ENCODE measurements at places on chromosomes 5 and 9.

GRCh38 chr5:98066910-98067309 lies 706.6 kb upstream of the RGMB start:
- no peak for DNase-seq

GRCh38 chr9:7811677-7812076 lies 12.1 kb upstream of the DMAC1 start:
- no peak for DNase-seq

DNA sequence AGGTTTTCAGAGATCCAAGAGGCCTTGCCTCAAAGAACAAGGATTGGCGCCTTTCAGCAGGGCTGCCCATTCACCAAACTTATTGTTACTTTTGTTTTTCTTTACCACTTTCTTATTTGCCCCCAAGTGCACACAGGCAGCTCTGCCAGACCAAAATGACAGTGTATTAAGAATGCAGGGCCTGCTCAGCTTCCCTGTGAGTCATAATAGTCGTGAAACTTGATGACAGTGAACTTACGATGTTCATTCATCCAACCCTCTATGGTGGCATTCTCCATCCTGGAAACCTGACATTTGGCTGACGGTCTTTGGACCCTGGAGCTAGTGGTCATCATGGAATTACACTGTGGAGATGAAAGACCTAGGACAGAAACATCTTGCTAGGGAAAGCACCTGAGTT lies 44.3 kb downstream of the UBE2QL1 start:
- DNase-seq, result no peak

GRCh38 chr9:35490155-35490909 lies 421 bp downstream of the RUSC2 start:
- no peak for DNase-seq

- DNase-seq, result no peak
Measured at GRCh38 chr9:136303066-136303824, 649 bp downstream of the CCDC187 start.

DNA sequence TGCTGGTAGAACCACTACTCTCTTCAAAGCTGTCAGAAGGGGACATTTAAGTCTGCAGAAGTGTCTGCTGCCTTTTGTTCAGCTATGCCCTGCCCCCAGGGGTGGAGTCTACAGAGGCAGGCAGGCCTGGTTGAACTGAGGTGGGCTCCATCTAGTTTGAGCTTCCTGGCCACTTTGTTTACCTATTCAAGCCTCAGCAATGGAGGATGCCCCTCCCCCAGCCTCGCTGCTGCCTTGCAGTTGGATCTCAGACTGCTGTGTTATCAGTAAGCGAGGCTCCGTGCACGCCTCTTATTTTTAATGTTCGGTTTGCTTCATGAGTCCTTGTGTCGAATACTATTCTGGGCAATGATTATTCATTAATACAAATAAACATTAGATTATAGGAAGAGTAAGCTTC lies 3.1 kb upstream of the SLC27A6 start:
- DNase-seq, result no peak

DNA sequence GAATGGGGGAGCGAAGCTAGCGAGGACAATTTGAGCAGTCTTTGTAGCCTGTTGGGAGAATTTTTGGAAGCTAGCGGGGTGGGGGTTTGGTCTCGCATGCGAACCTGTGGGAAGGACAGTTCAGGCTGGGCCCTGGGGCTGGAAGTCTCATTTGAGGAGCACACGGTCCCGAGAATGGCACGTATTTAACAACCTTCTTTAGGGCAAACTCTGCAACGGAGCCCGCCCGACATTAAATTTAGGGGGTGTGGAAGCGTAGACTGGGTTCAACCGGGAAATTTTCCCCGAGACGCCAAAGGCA lies 35.2 kb upstream of the NFIB start:
- DNase-seq, result no peak

DNA sequence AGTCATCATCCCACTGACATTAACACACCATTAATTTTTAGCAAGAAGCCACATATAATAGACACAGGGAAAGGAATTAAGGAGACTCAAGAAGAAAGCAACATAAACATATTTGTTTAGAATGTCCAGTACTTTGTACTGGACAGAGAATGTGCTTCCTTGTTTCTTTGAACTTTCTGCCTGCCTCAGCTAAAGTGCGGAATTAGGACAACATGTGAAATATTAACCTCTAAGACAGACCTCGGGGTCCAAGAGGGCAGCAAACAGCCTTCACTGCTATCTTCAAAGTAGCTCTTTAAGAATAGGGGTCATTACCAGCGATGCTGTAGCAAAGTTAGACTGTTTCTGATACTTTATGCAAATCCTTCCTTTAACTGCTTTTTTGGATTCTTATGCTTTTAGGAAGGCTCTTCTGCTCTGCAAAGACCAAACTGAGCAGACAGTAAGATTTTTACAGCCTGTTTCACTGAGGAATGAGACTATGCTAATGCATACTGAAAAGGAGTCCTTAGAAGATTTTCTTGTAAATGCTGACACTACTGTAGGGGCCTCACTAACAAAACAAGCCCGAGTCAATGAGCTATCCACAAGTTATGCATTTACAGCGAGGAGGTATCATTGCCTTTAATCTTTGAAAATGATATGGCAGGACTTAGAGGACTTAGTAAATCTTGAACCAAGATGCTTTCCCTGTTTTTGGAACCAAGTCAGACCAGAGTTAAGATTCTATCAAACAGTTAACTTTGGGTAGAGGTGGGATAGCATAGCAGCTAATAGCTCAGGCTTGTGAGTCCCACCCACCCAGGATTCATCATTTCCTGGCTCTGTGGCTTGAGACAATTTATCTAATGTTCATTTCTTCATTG lies 23.8 kb downstream of the DAB2 start:
- no peak for DNase-seq

DNA sequence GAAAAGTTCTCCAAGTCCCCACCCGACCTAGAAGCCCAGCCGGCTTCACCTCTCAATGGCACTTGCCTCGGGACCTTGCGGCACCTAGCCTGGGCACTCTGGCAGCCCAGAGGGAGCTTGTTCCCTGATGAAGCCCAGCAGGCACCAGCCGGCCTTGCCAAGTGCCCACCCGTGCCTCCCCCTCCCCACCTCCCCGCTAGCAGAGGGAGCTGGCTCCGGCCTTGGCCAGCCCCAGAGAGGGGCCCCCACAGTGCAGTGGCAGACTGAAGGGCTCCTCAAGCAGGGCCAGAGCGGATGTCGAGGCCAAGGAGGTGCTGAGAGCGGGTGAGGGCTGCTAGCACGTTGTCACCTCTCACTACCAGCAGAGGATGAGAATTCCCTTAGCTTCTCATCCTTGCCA lies 37.6 kb upstream of the CAVIN4 start:
- DNase-seq, result no peak

GRCh38 chr9:79974806-79975422 lies 403.1 kb downstream of the TLE4 start:
- DNase-seq, result no peak

DNA sequence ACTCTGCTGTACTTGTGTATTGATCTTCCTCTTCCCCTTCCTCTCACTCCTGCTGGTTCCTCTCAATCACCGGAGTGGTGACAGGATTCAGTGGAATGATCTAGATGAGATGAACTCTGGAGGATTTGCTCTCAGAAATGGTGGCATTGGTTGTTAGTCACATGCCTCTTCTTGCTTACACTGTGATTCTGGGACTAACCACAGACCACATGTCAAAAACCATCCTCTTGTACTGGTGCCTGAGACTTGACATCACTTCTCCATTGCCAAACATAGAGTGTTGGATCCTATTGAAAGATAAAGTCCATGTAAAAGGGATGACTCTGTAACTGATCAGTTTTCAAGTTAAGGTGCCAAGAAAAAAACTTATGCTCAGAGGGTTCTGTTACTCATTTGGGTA lies 506.5 kb downstream of the DMAC1 start:
- DNase-seq, result no peak

- DNase-seq, result no peak
Measured at GRCh38 chr5:21807953-21808352, 1045.2 kb downstream of the CDH12 start.

DNA sequence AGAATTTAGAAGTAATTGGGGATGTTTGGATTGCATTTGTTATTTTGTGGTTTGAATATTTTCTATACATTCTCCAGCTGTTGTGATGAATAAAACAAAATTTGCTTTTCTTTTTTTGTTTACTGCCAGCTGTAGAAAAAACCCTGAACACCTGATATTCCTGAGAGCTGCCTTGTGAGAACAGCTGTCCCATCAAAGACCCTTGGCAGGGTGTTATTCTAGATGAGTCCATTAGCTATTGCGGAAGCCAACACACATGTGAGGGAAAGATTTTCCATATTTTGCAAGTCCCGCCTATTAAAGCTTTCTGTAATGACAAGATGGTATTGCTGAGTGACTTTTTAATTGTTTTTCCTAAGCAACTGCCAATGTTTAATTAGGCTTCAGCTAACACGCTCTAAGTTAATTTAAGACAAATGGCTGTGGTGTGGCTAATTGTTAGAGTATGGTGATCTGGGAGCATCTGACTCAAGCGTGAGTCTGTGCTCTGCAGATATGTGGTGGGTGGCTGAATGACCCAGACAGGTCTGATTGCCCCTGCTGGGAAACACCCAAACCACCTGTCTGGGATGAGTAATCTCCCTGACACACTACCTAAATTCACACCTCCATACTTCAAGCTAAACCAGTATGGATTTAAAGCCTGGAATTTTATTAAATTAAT lies 86.5 kb upstream of the PRLR start:
- no peak for DNase-seq

GRCh38 chr5:14607104-14607503 lies 25.5 kb downstream of the OTULINL start:
- no peak for DNase-seq

DNA sequence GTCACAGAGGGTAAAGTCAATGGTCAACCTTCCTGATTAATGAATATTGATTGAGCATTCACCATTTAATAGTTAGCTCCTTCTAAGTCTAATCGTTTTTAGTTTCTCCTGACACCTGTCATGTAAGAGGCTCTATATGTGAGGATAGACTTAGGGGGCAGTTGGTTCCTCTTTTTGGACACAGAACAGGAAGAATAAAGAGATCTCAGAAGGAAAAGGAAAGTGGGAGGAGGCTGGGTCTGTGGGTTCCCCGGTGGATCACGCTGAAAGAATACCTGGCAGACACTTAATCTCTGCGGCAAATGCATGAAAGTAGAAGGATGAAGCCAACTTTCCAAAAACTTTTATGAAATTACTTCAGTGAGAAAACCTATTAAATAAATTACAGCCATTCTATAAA lies 98.4 kb downstream of the PDE4D start:
- DNase-seq, result no peak
